Mammary epithelial cell (primary cell): ENCODE measurements at places on chromosomes 1 and 21. TPM values are rescaled to one million over a fixed set of nuclear protein-coding genes. Genes with fewer than 3 reads are reported as not detected.
A peak's percentile ranks its signal among the peaks of the same experiment; 100 is the strongest.

Gene TAF13
- polyA plus RNA-seq, result 21.9 TPM

Gene CD2
- polyA plus RNA-seq, result not detected

Gene SAMD11
- polyA plus RNA-seq, result not detected

Gene CLEC20A
- not detected for polyA plus RNA-seq

Gene PEX19
- polyA plus RNA-seq, result 32.1 TPM

Gene FAM72C
- polyA plus RNA-seq, result 1.0 TPM

Gene EBNA1BP2
- polyA plus RNA-seq, result 126 TPM

Gene NECTIN4
- 5.5 TPM for polyA plus RNA-seq

Gene MRPL39
- 37.9 TPM for polyA plus RNA-seq

Gene AXDND1
- polyA plus RNA-seq, result 0.15 TPM

Gene DCST1
- polyA plus RNA-seq, result not detected

Gene FBXO2
- 113 TPM for polyA plus RNA-seq

Gene LRRC39
- 0.25 TPM for polyA plus RNA-seq

Gene PGLYRP3
- 0.25 TPM for polyA plus RNA-seq

Gene PLEKHN1
- 4.6 TPM for polyA plus RNA-seq

Gene TMOD4
- polyA plus RNA-seq, result 0.23 TPM

Gene IFI44L
- polyA plus RNA-seq, result 0.14 TPM

Gene FAM177B
- polyA plus RNA-seq, result not detected

DNA sequence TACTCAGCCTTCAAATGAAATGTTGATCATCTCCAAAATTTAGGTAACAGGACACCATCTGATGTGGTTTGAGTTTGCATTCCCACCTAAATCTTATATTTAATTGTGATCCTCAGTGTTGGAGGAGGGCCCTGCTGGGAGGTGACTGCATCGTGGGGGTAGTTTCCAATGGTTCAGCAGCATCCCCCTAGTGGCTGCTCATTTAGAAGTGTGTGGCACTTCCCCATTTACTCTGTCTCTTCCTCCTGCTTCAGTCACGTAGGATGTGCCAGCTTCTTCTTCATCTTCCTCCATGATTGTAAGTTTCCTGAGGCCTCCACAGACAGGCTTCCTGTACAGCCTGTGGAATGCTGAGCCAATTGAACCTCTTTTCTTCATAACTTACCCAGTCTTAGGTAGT, 731.2 kb downstream of the USP25 start:
- DNase-seq, result no peak

GRCh38 chr1:81032973-81033425, 767.7 kb upstream of the ADGRL2 start:
- DNase-seq, result no peak

GRCh38 chr1:94531664-94532063, 9.9 kb downstream of the F3 start:
- DNase-seq, result peak; percentile 12

DNA sequence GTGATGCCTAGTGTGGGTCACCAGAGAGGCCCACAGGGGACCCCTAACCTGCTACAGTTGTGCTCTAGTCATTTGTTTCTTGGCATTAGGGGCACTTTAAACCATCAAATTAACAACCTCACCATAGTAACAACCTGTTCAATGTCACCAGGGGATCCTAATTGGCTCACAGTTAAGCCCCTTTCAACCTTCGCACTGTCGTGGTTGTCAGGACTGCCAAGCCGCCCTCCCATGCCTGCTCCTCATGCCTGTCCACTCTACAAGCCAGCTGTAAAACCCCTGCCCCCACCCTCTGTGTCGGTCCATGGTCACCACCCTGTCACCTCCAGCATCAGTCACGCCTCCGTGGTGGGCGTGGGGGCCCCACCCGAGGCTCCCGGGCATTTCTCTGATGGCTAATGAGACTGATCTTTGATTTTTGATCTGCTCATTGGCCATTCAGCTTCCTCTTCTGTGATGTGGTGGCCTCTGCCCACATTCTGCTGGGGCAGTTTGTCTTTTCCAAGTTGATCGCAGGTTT, 96.6 kb downstream of the WDR4 start:
- no peak for DNase-seq

- peak; percentile 72 for DNase-seq
Observed at GRCh38 chr1:164630626-164631396, 71.8 kb downstream of the PBX1 start.

DNA sequence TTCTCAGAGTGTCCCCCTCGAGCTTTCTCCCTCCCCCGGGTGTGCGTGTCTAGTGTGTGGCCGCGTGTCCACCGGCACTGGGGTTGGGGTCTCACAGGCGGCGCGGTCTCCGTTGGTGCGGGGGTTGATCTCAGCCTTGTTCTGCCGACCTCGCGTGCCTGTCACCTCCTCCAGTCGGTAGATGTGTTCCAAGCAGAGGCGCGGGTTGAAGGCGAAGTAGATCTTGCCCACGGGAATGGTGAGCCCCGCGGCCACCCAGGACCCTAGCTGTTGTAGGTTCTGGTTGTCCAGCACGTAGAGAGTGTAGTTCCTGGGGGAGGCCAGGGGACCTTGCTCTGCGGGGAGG, 9.8 kb downstream of the INSRR start:
- DNase-seq, result no peak

DNA sequence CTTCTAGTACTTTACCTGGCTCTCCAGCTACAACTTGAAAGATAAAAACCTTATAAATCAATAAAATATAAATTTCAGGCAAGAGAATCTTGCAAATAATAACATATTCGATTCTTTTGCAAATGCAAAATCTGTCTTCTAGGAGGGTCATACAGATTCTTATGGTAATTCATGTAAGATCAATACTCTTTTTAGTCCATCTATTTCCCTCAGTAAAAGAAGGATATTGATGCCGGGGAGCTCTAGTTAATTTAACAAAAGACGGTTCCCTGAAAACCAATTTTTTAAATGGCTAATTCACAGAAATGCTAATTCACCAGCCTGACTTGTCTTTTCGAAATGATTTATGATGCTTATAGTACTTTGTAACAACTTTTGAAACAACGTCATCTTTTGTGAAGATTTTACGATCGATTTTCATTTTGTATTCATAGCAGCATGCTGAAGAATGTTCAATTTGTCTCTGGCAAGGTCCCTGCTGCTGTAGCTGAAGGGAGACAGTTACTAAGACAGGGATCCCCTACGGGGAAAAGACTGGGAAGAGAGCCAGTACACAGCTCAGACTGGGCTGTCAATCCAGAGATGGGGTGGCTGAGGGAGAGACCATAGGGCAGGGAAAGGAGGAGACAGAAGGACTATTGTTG, 90.6 kb upstream of the SPAG17 start:
- no peak for DNase-seq

- DNase-seq, result no peak
Observed at GRCh38 chr1:165576536-165576935, 32.7 kb downstream of the LRRC52 start.

DNA sequence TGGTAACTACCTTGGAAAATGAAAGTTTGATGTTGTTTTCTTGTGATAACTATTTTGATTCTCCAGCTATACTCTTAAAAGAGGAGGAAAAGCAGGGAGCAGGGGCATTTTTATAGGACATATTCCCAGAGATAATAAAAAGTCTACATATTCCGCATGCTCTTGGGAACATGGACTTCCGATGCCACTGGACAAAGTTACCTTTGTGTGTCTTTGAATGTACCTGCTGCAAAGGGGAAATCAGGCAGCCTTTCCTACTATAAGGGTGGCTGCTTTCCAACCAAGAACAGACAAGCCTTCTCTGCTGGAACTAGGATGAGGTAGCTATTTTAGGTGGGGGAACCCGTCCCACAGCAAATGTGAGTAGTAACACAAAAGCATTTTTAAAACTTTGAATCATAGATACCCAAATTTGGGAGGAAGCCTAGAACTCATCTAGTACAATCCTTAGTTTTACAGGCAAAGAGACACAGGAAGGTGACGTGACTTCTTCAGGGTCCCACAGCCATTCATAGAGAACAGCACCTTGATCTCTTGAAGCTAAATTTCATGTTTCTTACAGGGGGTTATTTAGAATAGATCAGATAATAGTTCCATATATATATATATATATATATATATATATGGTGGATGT, 179.9 kb downstream of the FASLG start:
- DNase-seq, result no peak

GRCh38 chr1:30427545-30427944, 295.8 kb downstream of the MATN1 start:
- no peak for DNase-seq

DNA sequence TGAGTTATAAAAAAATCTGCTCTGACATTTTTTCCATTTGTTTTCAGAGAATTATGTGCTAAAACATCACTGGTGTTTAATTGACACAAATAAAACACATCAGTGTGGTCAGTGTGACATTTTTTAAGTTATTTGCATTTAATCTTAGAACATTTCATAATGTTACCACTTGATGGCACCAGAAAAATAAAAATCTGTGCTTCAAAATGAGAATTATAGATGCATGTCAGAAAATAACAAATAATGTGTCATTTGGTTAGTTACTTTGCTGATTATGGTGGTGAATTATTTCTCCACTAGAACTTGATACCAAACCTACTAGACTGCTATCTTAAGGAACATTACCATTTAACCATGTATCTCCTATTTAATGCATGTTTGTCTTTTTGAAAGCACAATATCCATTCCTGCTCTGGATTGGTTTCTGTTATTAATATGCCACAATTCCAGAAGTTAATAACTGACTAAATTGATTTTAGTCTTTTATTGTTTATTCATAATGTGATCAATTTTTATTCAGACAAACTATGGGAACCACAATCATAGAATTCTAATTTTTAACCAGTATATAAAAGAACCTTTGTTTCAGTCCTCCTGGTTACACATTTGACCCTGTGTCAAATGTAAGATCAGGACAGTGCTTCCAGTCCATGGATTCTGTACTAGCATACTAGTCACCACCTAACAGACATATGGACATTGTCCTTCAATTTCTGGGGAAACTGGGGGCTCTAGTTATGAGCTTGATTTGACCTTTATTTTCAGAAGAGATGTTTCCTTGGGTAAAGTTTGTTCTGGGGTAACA, 81.0 kb downstream of the RPS6KC1 start:
- no peak for DNase-seq

- DNase-seq, result peak; percentile 9
Observed at GRCh38 chr1:168932539-168932938, 174.0 kb upstream of the ATP1B1 start.

GRCh38 chr21:36159356-36159921, 2.8 kb downstream of the DOP1B start:
- no peak for DNase-seq

DNA sequence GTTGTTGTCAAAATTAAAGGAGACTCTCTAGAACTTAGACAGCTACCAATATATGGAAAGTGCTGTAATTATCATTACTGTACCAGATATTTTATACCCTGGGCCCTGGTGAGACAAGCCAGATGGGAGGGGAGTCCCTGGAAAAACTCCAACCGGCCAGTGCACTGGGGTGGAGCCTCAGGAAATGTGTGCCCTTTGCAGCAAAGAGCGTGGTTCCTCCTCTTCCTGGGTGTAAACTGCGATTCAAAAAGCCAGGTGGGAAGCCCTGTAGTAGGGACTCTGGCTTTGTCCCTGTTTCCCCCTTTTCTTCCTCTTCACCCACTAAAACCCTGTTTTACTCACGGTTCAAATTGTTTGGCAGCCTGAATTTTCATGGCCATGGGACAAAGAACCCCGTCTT, 812.3 kb downstream of the PLA2G4A start:
- no peak for DNase-seq

GRCh38 chr1:1232208-1232795, at the start of gene B3GALT6:
B3GALT6 (plus strand) TSS chr1:1232237; CDS start chr1:1232279, 42 bp downstream.
- no peak for DNase-seq

DNA sequence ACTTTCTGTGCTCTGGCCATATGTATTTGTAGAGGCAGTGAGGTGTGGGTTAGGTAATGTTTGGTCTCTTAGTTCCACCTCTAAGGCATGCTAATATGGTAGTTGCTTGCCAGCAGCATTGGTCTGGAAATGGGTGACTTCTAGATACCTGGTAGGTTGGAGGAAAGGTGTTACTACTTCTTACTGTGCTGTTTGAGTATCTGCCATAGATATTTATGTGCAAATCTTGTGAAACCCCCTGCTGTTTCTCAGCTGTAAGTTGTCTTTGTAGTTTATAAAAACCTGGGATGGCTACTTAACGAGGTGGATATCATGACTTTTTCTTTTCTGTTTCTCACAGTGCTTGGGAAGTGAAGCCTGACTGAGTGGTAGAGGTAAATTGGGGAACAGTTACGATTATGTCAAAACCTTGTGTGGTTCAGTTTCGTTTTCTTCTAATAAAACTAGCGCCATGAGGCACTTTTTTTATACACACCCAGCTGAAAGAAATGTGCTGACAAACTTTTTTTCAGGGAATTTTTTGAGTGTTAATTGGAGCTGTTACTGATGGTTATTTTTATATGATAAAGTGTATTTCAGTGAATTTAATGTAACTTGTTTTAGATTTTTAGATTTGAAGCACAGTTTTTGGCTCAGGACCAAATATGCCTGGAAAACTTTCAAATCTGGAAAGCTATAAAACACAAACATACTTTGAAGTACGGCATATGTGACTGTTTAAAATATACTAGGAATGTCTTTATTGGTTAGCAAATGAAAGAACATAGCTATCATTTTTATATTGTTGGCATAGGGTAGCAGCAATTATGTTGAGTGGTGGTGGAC, 42.1 kb downstream of the CAMSAP2 start:
- DNase-seq, result no peak

- DNase-seq, result no peak
Observed at GRCh38 chr21:36200081-36200561, 43.5 kb downstream of the DOP1B start.

- DNase-seq, result peak; percentile 4
Observed at GRCh38 chr1:52455686-52456085, 51.3 kb downstream of the PRPF38A start.

DNA sequence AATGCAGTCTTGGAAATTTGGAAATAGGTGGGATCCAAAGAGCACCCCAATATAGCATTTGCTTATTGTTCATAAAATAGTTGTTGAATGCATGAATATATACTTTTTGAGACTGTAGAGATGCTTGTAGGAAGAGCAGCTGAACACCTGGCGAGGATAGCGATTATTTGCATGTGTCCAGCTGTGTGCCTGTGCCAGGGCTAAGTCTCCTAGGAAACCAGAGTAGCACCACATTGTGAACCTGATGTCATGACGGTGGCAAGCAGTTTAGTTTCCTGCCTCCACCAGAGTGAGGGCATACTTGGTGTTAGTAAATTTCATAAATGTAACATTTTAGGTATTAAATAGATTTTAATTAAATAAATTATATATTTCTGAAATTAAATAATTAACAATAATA, 37.3 kb upstream of the IRF2BP2 start:
- DNase-seq, result no peak

GRCh38 chr1:33575324-33575879, 103.0 kb downstream of the ZSCAN20 start:
- no peak for DNase-seq

- DNase-seq, result no peak
Observed at GRCh38 chr1:14129009-14129408, 429.0 kb downstream of the PRDM2 start.

DNA sequence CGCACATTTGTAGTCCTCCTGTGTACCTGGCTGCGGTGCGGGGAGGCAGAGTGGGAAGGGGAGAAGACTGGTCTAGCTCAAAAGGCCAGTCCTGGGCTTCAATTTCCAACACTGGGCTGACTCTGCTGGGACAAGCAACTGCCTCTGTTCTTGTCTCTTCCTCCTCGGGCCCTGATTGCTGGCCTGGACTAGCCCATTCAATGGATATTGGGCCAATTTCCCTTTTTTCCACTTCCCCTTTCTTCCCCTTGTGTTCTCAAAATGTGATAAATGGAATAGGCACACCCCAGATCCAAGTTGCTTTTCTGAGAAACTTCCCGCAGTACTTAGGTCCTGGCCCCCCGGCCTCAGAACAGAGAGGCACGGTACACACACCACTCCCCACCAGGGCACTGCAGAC, 48.2 kb downstream of the SPSB1 start:
- DNase-seq, result no peak
